Adrenal gland (tissue), 19 donors: ENCODE measurements at places on chromosomes 12 and 14. TPM values are rescaled to one million over a fixed set of nuclear protein-coding genes. Genes with fewer than 3 reads are reported as not detected.

CYP27B1 gene
- total RNA-seq = 2.4 TPM

GLIPR1L2 gene
- 1.8 TPM for total RNA-seq

ARHGAP5 gene
- total RNA-seq = 95.4 TPM

LPAR5 gene
- 8.8 TPM for total RNA-seq

ACACB gene
- 78.5 TPM for total RNA-seq

SSPN gene
- total RNA-seq = 29.7 TPM
